ENCODE measurements at places on chromosomes 6 and 20.

- no peak for DNase-seq
These were observed 4.8 kb downstream of the CRISP3 start for GRCh38 chr6:49739423-49739822.

DNA sequence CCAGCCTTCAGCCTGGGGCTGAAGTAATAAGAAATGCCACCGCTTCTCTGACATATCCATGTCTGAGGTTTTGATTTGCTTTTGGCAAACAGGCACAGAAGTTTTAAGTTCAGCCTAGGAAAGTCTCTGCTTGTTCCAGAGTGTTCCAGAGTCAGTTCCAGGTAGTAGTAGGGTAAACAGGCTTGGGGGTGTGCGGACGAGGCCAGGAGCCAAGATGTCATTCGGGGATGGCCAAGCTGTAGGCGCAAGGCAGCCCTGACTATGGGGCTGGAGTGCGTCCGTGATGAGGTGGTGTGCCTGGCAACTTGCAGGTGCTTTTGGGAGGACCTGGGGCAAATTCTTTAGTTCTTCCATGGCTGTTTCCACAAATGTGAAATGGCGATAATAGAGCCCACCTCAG lies 60.3 kb downstream of the IRF4 start:
- no peak for DNase-seq

- no peak for DNase-seq
These were observed 58.5 kb upstream of the ATXN1 start for GRCh38 chr6:16819752-16820151.

GRCh38 chr6:102582569-102582968 lies 1189.1 kb downstream of the GRIK2 start:
- no peak for DNase-seq

DNA sequence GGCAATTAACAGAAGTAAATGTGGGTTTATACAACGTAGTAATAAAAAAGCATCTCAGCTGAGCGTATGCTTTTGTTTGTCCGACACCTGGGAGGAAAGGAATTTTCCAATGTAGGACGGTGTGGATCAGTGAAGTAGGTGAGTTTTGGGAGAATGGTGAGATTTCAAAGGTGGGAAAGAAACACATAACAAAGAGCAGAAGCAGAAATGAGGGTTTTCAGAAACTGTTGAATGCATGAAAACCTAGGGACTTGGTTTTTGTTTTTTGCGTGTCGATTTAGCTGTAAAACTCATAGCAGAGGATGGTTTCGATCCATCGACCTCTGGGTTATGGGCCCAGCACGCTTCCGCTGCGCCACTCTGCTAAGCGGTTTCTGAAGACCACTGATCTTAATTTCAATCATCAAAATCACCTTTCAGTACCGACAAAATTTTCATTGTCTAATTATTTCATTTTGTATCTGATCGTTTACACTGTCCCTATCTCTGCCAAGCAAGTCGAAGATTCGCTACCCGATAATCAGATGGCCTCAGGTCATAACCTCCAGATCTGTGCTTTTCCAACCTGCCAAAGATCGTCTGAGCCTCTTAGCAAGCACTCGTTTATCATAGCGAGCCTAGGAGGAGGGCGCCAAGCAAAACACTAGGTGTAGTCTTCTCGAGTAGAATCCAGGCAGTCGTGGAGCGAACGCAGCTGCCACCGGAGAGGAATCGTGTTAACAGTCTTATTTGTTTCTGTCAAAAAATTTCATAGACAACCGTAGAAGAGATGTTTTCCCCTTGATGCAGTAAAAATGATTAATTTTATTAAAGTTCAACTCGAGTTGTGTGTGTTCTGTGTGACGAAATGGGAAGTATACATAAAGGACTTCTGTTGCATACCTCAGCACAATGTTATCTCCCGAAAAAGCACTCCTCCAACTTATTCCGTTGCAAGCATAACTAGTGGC lies 20.9 kb upstream of the POM121L2 start:
- peak; percentile 63 for DNase-seq

DNA sequence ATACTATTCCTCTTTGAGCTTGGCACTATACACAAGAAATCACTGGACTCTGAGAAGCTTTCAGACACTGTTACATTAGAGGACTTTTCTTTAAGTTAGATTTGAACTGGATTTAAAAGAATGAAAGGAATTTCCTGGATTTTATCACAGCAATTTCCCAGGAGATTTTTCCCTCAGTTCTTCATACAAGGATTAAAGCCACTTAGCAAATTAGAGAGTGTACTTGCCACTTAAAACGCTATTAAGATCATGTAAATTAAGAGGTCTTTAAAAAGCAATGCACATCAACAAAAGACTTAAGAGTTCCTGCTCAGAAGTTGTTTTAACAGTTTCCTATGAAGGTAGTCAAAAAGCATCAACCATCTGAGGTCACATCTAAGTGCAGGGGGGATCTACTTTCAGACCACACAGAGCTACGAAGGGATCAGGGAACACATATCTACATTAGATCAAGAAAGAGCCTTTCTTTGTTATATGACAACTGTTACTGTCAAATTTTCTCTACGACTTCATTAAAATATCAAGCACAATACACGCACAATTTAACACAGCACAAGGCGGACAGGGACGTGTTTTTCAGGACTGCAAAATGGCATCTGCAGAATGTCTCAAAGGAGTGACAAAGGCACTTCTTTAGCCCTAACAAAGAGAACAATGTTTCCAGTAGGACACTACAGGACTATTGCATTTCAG lies 65.8 kb downstream of the EPB41L2 start:
- no peak for DNase-seq

GRCh38 chr6:4084444-4085331 lies 5.8 kb upstream of the FAM217A start:
- DNase-seq = no peak

- DNase-seq = no peak
These were observed 16.3 kb downstream of the RARS2 start for GRCh38 chr6:87573307-87574024.

DNA sequence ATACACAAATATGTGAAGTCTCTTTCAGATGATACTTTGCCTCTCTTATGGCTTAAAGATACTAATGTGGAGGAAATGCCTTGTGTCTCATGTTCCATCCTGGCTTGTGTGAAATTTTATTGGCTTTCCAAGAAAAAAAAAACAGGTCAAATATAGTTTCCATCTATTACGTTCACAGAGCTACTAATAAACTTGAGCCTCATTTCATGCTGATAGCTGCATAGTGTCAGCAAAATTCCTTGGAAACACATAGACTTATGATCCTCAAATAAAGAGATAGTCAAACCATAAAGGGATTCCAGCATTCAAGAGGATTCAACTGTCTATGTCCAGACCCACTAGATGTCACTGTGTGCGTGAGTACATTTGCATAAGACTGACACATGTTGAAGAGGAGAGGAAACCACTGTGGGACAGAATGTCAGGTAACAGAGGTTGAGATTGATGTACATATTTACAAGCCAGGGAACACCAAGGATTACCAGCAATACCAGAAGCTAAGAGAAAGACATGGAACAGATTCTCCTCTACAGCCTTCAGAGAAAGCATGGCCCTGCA lies 266.6 kb downstream of the COL12A1 start:
- DNase-seq = no peak

DNA sequence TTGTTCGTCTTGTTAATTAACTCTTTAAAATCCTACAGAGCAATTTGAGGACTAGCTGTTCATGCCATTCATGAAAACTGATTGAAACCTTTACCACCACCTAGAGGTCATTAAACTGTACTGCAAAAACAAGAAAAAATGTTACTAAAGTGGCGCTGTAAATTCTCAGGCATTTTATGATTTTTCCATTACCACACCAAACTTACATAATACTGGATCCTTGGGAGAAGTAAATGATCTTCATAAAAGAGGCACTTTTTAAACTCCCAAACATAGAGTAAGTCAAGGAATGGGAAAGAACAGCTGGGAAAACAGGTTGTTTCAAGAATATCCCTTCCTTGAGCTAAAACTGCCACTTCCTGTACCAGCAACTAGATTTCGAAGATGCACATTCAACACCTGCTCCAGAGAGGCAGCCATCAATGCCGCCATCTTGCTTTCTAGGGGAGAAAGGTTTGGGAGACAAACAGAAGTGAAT lies 54.3 kb downstream of the MYLIP start:
- DNase-seq = peak; percentile 54

DNA sequence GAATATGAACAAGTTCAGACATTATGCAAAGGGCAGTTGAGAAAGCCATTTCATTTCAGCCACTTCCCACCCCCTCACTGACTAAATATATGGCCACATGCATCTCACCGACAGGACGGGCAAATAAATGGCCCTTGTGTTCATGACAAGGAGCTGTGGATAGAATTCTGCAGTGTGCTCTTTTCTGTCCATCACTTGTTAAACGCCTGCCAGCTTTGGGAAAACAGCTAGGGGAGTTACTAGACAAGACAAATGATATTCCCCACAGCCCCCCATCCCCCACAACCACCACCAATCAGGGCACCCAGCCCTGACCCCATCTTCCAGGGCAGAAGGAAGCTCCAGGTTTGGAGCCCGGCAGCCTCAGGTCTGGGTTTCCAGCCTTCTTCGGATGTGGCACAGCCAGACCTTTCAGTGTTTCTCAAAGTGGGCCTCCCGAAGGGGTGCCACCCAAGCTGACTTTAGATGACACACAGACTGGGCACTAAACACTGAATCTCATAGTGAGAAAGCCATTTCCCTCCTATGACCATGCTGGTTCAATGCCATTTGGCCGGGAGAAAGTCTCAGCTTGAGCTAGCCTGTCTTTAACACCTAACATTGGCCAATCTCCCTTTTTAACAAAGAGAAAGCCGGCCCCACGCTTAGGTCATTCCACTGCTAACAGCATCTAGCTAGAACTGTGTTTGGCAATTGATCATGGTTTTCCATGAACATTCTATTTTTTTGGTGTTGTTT lies 4.0 kb upstream of the RIPOR3 start:
- DNase-seq = no peak
